CD4-positive, alpha-beta memory T cell (primary cell): ENCODE measurements at places on chromosomes 13 and 19. TPM values are rescaled to one million over a fixed set of nuclear protein-coding genes. Genes with fewer than 3 reads are reported as not detected.

The RASA3 gene
- total RNA-seq, result 174 TPM

The KLK1 gene
- total RNA-seq, result not detected

The TMEM38A gene
- 0.99 TPM for total RNA-seq

The CEACAM8 gene
- not detected for total RNA-seq

The IL12RB1 gene
- total RNA-seq, result 39.3 TPM

The KCNN1 gene
- not detected for total RNA-seq

The FFAR2 gene
- 0.15 TPM for total RNA-seq

The PABPC3 gene
- total RNA-seq, result 1.3 TPM

The HCN2 gene
- 2.9 TPM for total RNA-seq

The CYP2A13 gene
- not detected for total RNA-seq

The NBEA gene
- total RNA-seq, result 1.8 TPM

The WDR87 gene
- total RNA-seq, result not detected

The APC2 gene
- total RNA-seq, result not detected

The NKG7 gene
- total RNA-seq, result 2.7 TPM

The ZNF486 gene
- 11.0 TPM for total RNA-seq

The VAV1 gene
- total RNA-seq, result 87.6 TPM

The SCGB2B2 gene
- total RNA-seq, result 0.75 TPM

The FLT1 gene
- 0.25 TPM for total RNA-seq

The PEAK3 gene
- not detected for total RNA-seq

The LGALS4 gene
- 6.1 TPM for total RNA-seq

The ZNF681 gene
- 8.3 TPM for total RNA-seq

The MPHOSPH8 gene
- 131 TPM for total RNA-seq

The CAPS gene
- 68.0 TPM for total RNA-seq

The BRSK1 gene
- total RNA-seq, result 1.4 TPM

The ARL11 gene
- total RNA-seq, result 0.50 TPM

The CRLF1 gene
- not detected for total RNA-seq

The ZNF490 gene
- 10.6 TPM for total RNA-seq

The CD209 gene
- 0.17 TPM for total RNA-seq

The SLC15A1 gene
- total RNA-seq, result not detected

The C19orf67 gene
- total RNA-seq, result 0.55 TPM

The OR4F17 gene
- total RNA-seq, result not detected

The PSG6 gene
- total RNA-seq, result not detected

The KIR3DL1 gene
- total RNA-seq, result not detected

The ZNF99 gene
- total RNA-seq, result not detected

The LILRB3 gene
- total RNA-seq, result 9.1 TPM
